ENCODE measurements at places on chromosomes 11 and 22.

GRCh38 chr22:44445307-44445680 is 52.7 kb downstream of the RTL6 start:
- DNase-seq = no peak

GRCh38 chr11:22190827-22191463 is 1.9 kb upstream of the ANO5 start:
- DNase-seq = no peak

- DNase-seq = no peak
Measured at GRCh38 chr22:47593291-47593690, 830.8 kb downstream of the TBC1D22A start.

DNA sequence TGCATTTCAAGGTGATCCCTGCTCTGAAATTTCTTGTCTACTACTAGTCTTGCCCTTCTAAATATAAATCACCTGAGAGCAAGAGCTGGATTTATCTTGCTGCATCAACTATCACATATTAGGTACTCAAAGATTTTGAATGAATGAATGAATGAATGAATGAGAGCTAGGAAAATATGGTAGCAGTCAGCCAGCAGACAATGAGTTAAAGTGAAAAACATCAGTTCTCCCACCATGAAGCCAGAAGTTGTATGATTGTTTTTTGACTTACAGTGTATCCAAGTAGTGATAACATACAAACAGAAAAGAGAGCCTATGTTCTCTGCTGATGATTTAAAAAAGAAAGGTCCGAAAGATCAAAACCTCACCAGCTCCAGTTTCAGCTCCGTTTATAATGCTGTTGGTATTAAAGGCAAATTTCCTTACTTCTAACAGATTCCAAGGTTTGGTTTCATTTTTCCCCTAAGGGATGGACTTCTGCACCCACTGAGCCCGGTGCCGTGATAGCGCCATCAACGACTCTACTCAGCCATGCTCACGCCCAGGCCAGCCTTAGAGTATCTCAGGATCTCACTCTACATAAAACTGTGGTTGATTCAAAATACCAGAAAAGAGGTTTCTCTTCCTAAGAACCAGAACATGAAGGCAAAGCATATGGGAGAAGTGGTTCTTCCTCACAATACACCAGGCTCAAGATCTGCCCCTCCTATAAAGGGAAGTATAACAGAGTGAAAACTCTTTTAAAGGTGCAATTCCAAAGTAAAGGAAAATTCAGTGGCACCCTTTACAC is 92.0 kb downstream of the SGSM3 start:
- DNase-seq = no peak

GRCh38 chr11:10984250-10984649 is 126.4 kb upstream of the ZBED5 start:
- DNase-seq = no peak

DNA sequence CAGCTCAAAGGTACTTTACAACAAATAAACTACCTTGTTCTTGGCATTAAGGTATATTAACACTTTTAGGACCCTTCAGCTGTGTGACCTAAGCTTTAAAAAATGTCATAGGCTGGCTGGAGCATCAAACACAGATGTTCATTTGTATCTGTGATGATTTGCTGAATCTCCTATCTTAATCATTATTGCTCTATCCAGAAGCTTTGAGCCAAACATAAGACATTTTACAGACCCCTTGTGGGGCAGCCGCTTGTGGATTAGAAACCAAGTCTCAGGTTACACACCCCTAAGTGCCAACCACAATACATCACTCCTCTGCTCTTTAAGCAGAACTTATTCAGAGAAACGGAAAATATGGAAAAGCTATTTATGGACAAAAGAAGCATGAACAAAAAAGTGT is 394.2 kb upstream of the CCDC90B start:
- DNase-seq = peak; percentile 45

DNA sequence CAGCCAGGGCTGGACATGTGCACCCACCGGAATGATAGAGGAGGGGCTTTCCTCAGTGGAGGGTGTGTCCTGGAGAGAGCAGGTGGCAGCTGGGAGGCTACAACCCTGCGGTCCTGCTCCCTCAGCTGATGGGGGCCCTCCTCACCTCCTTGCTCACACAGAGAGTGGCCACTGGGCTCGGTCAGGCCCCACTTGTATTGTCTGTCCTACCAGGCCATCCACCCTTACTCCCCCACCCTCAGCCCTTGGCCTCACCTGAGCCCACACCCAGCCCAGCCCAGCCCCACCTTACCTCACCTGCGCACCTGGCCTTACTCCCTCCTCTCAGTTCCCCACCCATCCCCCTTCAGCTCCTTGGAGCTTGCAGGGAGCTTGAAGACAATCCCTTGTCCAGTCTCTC is 3.1 kb downstream of the TRPM5 start:
- DNase-seq = peak; percentile 4

GRCh38 chr11:92703449-92703830 is 266.0 kb upstream of the MTNR1B start:
- DNase-seq = no peak

DNA sequence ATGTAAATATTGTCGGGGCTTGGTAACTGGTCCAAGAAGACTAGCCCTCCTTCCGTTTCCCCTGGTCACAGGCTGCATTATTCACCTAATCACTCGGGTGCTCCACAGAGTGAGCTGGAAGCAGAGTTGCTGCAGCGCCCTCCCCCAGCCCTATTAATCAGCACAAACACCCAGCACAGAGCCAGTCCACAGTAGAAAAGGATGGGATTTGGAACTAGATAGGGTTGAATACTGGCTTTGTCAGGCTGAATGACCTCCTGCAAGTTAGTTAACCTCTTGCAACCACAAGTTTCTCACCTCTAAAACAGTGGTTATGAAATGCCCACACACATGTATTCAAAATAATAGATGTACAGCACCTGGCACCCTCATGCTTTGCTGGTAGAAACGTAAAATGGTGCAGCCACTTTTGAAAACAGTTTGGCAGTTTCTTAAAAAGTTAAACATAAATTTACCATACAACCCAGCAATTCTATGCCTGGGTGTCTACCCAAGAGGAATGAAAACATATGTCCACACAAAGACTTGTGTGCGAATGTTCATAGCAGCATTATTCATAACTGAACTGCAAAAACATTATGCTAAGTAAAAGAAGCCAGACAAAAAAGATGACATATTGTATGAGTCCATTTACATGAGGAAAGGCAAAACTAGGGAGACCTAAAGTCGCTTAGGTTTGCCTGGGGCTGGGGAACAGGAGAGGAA is 31.7 kb upstream of the APLP2 start:
- no peak for DNase-seq

GRCh38 chr11:67048515-67049130 is 8.0 kb upstream of the RHOD start:
- DNase-seq = no peak

Data from right hindlimb (tissue), 1 donor.